ENCODE measurements at places on chromosomes 7 and 10. TPM values are rescaled to one million over a fixed set of nuclear protein-coding genes. Genes with fewer than 3 reads are reported as not detected.

FGFBP3 gene
- 1.5 TPM for total RNA-seq

MYH16 gene
- not detected for total RNA-seq

GRCh38 chr10:117925369-117925768, 121.4 kb downstream of the RAB11FIP2 start:
- DNase-seq: no peak

TMEM229A gene
- total RNA-seq: not detected

DNA sequence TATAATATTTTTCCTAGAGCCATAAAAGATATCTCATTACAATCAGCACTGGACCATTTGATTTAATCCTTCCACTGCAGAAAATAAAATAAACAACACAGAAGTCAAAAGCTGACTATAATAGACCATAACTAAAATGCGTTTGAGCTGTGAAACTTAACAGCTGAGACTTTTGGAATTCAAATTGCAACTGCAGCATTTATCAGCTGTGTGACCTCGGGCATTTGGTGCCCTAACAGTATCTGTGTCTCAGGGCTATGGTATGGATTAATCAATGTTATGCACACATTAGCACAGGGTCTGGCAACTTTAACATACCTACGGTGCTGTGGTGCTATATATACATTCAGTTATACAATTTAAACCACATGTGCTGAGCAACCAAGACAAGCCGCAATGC, 160.1 kb downstream of the COL28A1 start:
- no peak for DNase-seq

- no peak for DNase-seq
These were observed 115.2 kb downstream of the TCERG1L start for GRCh38 chr10:131196176-131196885.

ABI1 gene
- 56.6 TPM for total RNA-seq

ATP6V1F gene
- total RNA-seq: 109 TPM

POMZP3 gene
- 9.0 TPM for total RNA-seq

GRCh38 chr7:77370606-77371005, 45.5 kb downstream of the GSAP start:
- no peak for DNase-seq

DNA sequence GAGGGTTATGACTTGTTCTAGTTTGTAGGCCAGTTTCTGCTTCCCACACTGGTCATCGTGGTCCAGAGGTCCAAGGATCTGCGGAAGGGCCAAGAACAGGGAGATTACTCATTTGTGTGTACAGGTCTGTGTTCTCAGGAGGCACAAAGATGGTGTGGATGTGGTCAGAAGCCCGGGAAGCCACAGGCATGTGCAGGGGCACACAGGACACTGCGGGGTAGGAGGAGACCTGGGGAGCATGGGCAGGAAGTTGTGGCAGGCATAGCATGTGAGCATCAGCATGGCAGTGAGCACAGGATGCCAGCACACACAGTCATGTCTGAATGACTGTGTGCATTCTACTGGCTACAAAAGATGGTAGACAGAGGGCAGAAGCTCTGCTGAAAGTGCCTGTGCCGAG, 445.8 kb downstream of the PLXNA4 start:
- DNase-seq: no peak

OR2A1 gene
- total RNA-seq: not detected

LIPN gene
- not detected for total RNA-seq

HDAC9 gene
- total RNA-seq: 0.94 TPM

DNA sequence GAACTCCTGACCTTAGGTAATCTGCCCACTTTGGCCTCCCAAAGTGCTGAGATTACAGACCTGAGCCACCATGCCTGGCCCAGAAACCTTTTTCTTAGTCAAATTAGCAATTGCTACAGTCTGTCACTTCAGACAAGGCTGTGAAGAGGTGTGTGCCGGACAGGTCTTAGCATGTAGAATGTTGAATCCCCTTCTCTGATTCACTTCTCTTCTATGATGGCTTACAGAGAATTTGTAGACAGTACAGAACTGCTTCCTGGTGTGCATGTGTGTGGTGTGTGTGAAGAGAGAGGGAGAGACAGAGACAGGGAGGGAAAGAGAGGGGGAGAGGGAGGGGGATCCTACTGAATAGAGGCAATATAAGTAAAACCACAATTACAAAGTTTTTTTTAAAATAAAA, 150.4 kb downstream of the PARD3 start:
- no peak for DNase-seq

GRCh38 chr7:37672926-37673325, 10.6 kb upstream of the GPR141 start:
- no peak for DNase-seq

DNA sequence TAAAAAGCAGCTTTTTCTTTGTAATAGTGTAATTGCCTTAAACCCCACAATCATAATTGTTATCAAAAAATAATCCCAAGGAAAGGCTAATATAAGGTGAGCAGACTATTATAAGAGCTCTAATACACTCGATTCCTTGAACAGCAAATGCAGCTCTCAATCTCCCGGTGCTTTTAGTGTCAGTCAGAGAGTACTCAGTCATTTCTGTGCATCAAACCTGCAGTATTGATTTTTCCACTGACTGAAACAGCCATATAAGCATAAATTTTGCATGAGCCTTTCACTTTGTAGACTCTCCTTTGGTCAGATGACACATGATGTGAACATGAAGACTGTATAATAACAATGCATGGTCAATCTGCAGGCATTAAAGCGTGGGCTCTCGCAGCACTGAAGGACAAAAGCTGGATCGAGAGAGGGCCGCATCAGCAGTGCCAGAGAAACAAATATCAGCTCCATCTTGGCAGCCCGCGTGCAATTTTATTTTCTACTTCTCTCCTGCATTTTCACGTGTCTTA, 272.0 kb downstream of the POU6F2 start:
- DNase-seq: no peak

SNCG gene
- total RNA-seq: not detected

CPN1 gene
- not detected for total RNA-seq

PTPRN2 gene
- 0.46 TPM for total RNA-seq

DNA sequence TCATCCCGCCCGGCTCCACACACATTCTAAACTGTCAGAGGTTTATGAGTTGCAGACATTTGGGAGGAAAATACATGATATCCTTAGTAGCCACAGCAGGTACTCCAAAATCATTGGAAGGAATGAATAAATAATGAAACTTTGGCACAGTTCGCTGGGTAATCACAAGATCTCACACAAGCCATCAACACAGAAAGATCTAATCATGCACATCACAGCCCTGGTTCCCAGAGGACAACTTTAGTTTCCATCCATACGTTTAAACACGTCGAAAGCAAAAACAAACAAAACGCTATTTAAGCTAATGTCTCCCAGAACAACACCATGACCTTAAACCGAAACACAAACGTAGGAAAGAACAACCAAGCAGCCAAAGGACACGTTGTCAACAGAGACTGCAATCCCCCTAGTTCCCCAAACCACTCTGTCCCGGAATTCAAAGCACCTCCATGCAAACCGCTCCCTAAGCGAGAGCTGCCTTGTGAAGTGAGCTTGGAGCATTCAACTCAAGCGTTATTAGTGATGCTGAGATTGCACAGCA, 12.3 kb downstream of the SVIL start:
- DNase-seq: no peak
